Right ventricle myocardium inferior (tissue), 1 donor: ENCODE measurements at places on chromosomes 3 and 15. TPM values are rescaled to one million over a fixed set of nuclear protein-coding genes. Genes with fewer than 3 reads are reported as not detected.
A peak's percentile ranks its signal among the peaks of the same experiment; 100 is the strongest.

DNA sequence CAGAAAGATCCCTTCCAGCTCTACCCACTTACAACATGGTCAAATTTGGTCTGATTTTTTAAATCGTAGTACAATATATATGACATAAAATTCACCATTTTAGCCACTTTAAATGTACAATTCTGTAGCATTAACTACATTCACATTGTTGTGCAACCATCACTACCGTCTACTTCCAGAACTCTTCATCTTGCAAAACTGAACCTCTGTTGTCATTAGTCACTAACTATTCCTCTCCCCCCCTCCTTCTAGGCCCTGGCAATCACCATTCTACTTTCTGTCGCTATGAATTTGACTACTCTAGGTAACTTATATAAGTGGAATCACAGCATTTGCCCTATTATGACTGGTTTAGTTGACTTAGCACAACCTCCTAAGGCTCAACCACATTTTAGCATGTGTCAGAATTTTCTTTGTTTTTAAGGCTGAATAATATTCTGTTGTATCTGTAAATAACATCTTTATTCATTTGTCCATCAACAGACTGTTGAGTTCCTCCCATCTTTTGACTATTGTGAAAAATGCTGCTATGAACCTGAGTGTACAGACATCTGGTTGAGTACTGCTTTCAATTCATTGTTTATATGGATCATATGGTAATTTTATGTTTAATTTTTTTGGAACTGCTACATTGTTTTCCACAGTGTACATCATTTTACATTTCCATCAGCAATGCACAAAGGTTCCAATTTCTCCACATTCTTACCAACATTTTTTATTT, 35.5 kb upstream of the CCR2 start:
- no peak for DNase-seq

DNA sequence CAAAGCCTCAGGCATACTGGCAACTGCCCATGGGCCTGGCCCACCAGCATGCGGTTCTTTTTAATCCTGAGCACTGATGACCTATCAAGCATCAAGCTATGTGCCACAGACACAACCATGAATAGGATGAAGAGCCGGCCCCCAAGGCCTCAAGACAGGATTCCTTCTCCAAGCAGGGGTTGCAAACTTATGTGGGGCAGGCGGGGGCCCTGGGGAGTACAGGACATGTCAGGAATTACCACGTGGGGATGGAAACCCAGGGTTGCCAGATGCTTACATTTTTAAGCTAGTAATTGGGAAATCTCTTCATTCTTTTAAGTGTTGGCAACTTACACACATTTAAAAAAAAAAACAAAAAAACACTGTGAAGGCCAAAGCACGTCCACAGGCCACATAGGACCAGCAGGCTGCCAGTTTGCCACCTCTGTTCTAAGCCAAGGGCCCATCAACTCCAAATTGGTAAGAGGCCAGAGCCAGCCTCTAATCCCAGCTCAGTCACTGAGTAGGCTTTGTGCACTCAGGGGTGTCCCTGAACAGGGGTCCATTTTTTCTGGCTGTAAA, 32.8 kb downstream of the BDH1 start:
- no peak for DNase-seq

- no peak for DNase-seq
Measured at GRCh38 chr15:55661428-55661827, 73.3 kb upstream of the PYGO1 start.

The ARGFX gene
- not detected for total RNA-seq

- DNase-seq = no peak
Measured at GRCh38 chr3:172680684-172681083, 30.2 kb downstream of the NCEH1 start.

DNA sequence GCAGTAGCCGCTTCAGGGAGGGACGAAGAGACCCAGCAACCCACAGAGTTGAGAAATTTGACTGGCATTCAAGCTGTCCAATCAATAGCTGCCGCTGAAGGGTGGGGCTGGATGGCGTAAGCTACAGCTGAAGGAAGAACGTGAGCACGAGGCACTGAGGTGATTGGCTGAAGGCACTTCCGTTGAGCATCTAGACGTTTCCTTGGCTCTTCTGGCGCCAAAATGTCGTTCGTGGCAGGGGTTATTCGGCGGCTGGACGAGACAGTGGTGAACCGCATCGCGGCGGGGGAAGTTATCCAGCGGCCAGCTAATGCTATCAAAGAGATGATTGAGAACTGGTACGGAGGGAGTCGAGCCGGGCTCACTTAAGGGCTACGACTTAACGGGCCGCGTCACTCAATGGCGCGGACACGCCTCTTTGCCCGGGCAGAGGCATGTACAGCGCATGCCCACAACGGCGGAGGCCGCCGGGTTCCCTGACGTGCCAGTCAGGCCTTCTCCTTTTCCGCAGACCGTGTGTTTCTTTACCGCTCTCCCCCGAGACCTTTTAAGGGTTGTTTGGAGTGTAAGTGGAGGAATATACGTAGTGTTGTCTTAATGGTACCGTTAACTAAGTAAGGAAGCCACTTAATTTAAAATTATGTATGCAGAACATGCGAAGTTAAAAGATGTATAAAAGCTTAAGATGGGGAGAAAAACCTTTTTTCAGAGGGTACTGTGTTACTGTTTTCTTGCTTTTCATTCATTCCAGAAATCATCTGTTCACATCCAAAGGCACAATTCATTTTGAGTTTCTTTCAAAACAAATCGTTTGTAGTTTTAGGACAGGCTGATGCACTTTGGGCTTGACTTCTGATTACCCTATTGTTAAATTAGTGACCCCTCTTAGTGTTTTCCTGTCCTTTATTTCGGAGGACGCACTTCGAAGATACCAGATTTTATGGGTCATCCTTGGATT, at the start of gene MLH1:
Gene MLH1, plus strand, starts transcription at position 193 of the 958 bp plus-strand sequence. Its CDS starts 30 bp downstream, at position 223.
- peak; percentile 97 for DNase-seq

The RETNLB gene
- not detected for total RNA-seq

The UNC13C gene
- 0.08 TPM for total RNA-seq

DNA sequence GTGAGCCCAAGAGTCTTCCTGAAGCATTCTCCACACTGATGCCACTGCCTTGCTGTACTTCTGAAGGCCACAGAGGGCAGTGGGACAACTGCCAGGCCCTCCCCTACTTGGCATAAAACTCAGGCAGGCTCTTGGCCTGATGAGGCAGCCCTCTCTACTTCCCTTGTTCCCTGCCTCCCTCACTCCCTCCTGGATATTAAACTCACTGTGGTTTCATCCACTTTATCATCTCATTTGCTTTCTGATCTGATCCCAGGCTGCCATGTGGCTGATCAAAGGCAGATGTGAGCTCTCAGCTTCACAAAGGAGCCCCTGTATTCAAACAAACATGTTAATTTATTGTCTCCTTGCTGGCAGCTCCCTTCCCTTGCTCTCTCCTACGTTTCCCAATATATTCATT, 533.5 kb downstream of the IGSF11 start:
- DNase-seq = no peak

The STAC gene
- 0.35 TPM for total RNA-seq

- no peak for DNase-seq
Measured at GRCh38 chr3:9852528-9852927, 8.7 kb upstream of the RPUSD3 start.

GRCh38 chr3:138435840-138436239, 1.4 kb downstream of the ESYT3 start:
- DNase-seq = no peak
